ENCODE measurements at places on chromosomes 2 and 18. TPM values are rescaled to one million over a fixed set of nuclear protein-coding genes. Genes with fewer than 3 reads are reported as not detected.
A peak's percentile ranks its signal among the peaks of the same experiment; 100 is the strongest.

- peak; percentile 18 for DNase-seq
These were observed 145.0 kb downstream of the TTC27 start for GRCh38 chr2:32772638-32773447.

DNA sequence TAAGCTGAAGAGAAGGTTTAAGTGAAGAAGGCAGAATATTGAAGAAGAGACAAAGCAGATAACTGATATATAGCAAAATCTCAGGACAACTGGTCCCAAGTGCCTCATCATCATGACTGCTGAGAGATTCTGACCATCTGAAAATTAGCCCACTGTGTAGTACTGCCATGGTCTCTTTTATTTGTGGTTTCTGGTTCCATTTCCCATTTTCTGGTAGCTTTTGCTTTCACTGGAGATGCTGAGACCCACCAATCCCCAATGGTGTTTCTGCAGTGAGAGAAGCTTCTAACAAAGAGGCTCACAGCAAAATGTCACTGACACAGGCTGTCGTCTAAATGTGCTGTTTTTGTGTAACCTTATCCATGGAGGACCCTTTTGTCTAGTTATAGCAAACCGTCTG is 79.5 kb downstream of the TMEM163 start:
- no peak for DNase-seq

Gene DNAH6
- total RNA-seq, result 2.4 TPM

Gene IGFBP5
- total RNA-seq, result 2,812 TPM

Measured in uterus (tissue), 4 donors.